ENCODE measurements at places on chromosomes 3 and 15.

DNA sequence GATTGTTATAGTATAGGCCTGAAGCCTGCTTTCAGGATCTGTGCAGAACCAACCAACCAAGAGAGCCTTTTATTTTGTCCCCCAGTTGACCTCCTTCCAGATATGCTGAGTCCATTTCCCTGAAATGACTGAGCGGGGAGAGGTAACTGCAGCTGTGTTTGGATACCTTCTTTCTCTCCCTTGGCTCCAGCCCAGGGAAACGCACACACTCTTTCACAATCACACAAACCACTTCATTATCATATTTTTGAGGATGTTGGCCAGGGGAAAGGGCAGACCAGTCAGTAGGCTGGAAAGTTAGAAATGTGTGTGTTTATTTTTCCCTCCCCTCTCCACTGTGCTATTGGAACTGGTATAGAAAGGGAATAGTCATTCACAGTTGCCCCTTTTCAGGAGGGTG is 417.7 kb upstream of the TBL1XR1 start:
- no peak overlapping the region for H3K4me3 ChIP-seq
- no peaks in the 10 kb centered on the region for H3K27me3 ChIP-seq
- no peak overlapping the region for H3K27ac ChIP-seq
- no peaks in the 10 kb centered on the region for H3K36me3 ChIP-seq

GRCh38 chr3:20916951-20917606 is 731.1 kb upstream of the SGO1 start:
- no peak overlapping the region for H3K4me3 ChIP-seq
- H3K27ac ChIP-seq, result no peak overlapping the region
- H3K4me1 ChIP-seq, result 0 out of 2 replicates have a peak, but pooled peaks cover 4% of the 10 kb centered on the region
- H3K27me3 ChIP-seq, result no peaks in the 10 kb centered on the region
- no peak for DNase-seq

GRCh38 chr3:160400702-160401150 is 1.3 kb downstream of the SMC4 start:
- no peaks in the 10 kb centered on the region for H3K4me1 ChIP-seq
- H3K4me3 ChIP-seq, result peak overlapping the region; percentile 99
- H3K36me3 ChIP-seq, result peaks cover 4% of the 10 kb centered on the region
- DNase-seq, result peak; percentile 55

DNA sequence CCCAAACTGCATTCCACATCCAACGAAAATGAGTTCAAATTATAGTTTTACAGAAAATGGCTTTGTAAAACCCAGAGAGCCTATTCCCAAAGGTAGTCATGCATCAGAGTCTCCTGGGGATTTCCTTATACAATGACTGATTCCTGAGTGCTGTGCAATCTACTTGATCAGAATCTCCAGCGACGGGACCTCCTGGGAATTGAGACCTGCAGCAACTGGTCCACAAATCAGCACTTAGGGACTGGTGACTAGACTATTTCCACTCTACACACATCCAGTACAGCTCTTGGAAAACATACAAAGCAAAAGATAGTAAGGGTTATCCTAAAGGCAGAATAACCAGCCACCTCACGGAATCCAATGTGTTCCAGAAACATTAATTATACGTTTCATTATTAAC is 871.0 kb upstream of the CFAP20DC start:
- no peak for DNase-seq
- H3K4me3 ChIP-seq, result no peak overlapping the region
- H3K27ac ChIP-seq, result no peak overlapping the region
- H3K4me1 ChIP-seq, result no peaks in the 10 kb centered on the region
- no peaks in the 10 kb centered on the region for H3K27me3 ChIP-seq

DNA sequence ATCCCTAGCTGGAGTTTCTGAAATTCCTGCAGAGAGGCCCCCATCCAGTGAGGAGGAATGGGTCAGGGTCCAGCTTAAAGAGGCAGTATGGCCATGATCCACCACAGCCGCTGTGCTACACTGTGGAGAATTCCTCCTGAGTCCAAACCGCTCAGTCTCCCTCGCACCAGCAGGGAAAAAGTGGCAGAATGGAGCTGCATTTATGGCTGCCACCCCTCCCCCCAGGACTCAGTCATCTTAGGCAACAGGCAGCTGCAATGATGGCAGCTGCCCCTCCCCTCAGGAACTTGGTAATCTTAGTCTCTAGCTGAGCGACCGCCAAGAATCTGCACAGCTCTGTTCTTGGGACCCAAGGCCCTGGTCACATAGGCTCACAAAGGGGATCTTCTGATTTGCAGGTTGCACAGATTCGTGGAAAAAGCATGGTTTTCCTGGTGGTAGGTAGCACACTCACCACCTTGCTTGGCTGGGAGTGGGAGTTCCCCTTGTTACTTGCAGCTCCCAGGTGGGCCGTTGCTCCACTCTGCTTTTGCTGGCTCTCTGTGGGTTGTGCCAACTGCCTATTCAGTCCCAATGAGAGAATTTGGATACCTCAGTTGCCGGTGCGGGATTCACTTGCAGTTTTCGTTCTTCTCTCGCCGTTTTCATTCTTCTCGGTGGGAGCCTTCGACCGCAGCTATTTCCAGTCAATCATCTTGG is 204.1 kb downstream of the STXBP5L start:
- no peak overlapping the region for H3K27ac ChIP-seq
- DNase-seq, result peak; percentile 25
- no peaks in the 10 kb centered on the region for H3K27me3 ChIP-seq
- no peaks in the 10 kb centered on the region for H3K36me3 ChIP-seq
- no peaks in the 10 kb centered on the region for H3K4me1 ChIP-seq
- H3K4me3 ChIP-seq, result no peak overlapping the region

GRCh38 chr15:26443321-26443720 is 329.5 kb downstream of the GABRB3 start:
- no peak overlapping the region for H3K27ac ChIP-seq
- no peaks in the 10 kb centered on the region for H3K36me3 ChIP-seq
- H3K4me3 ChIP-seq, result no peak overlapping the region

GRCh38 chr15:48300038-48300437 is 31.2 kb upstream of the DUT start:
- H3K36me3 ChIP-seq, result no peaks in the 10 kb centered on the region
- no peak for DNase-seq
- H3K27me3 ChIP-seq, result no peaks in the 10 kb centered on the region
- no peak overlapping the region for H3K27ac ChIP-seq

- DNase-seq, result no peak
- no peak overlapping the region for H3K4me3 ChIP-seq
- no peak overlapping the region for H3K27ac ChIP-seq
These were observed 417.6 kb upstream of the CDIN1 start for GRCh38 chr15:36161771-36162212.

GRCh38 chr3:126636436-126636835 is 18.5 kb downstream of the TXNRD3 start:
- DNase-seq, result no peak
- H3K4me1 ChIP-seq, result no peaks in the 10 kb centered on the region
- H3K4me3 ChIP-seq, result no peak overlapping the region
- no peaks in the 10 kb centered on the region for H3K27me3 ChIP-seq
- no peaks in the 10 kb centered on the region for H3K36me3 ChIP-seq
- no peak overlapping the region for H3K27ac ChIP-seq

- DNase-seq, result no peak
- H3K36me3 ChIP-seq, result no peaks in the 10 kb centered on the region
- H3K4me3 ChIP-seq, result no peak overlapping the region
- H3K27ac ChIP-seq, result no peak overlapping the region
- H3K4me1 ChIP-seq, result peaks cover 9% of the 10 kb centered on the region
- no peaks in the 10 kb centered on the region for H3K27me3 ChIP-seq
These were observed 66.4 kb downstream of the XXYLT1 start for GRCh38 chr3:195204360-195205163.

DNA sequence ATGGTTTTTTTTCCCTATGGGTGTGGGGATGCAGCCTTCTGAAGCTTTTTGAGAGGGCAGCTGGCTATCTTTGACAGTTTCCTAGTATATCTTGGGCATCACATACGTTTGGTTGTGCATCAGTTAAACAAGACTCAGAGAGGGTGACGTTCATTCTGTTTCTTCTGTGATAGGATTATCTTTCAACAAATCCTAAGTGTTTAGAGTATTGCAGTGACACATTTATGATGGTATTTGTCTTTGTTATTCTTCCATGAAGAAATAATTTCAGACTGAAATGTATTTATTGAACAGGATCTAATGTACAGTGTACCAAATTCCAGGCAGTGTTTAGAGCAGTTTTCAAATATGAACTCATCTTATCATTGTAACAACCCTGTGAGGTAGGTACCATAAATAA is 114.4 kb downstream of the PLCL2 start:
- peaks cover 74% of the 10 kb centered on the region for H3K27me3 ChIP-seq
- no peak overlapping the region for H3K27ac ChIP-seq
- H3K4me3 ChIP-seq, result no peak overlapping the region
- no peaks in the 10 kb centered on the region for H3K36me3 ChIP-seq

DNA sequence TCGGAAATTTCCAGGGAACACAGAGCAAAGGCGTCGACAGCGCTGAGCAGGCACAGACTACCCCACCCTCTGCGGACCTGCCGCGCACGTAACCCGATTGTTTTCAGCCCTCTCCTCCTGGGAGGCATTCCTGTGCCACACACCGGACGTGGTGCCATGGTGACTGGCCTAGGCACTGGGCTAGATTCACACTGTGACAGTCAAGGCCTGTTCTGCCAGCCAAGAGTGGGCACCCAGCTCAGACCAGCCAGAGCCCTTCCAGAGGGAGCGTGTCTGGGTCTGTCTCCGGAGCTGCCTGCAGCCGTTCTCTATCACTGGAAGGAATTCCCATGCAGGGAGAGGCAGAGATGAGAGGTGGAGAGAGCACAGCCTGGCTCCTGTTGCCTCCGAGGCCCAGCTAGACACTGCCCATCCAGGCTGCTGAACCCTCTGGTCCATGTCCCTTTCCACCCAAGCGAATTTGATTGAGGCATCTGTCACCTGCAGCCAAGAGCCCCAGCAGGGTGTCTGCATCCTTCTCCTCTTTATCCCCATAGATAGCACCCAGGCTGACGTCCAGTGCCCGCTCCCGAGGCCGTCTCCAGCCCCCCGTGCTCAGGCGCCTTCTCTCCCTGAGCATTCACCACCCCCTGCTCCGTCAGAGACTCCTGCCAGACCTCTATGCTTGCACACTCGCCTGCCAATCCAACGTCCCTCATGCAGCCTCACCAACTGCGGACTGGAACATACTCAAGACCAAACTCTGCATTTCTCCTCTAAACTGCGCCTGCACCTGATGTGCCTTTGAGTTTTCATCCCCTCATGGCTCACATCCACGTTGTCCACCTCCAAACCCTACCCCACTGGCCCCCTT is 267.5 kb downstream of the OCA2 start:
- H3K27me3 ChIP-seq, result no peaks in the 10 kb centered on the region
- H3K36me3 ChIP-seq, result no peaks in the 10 kb centered on the region
- no peak overlapping the region for H3K4me3 ChIP-seq
- H3K27ac ChIP-seq, result no peak overlapping the region
- H3K4me1 ChIP-seq, result no peaks in the 10 kb centered on the region

DNA sequence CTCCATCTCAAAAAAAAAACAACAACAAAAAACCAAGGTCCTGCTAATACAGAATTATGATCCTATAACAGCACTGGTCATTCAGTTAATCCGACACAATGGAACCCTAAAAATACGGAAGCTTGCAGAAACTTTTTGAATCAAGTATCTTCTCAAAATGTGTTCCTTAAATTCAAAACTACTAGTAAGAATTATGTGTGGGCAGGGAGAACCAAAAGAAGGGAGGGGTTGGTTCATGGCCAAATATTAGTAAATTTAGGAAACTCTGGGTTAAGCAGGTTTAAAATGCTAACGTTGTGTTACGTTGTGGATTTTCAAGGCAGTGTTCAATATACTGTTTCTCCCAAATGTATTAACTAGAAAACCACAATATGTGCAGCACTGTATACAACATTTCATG is 115.5 kb downstream of the KLHL25 start:
- no peaks in the 10 kb centered on the region for H3K27me3 ChIP-seq
- H3K36me3 ChIP-seq, result no peaks in the 10 kb centered on the region
- no peak overlapping the region for H3K27ac ChIP-seq
- H3K4me3 ChIP-seq, result no peak overlapping the region
- H3K4me1 ChIP-seq, result no peaks in the 10 kb centered on the region
- DNase-seq, result no peak

DNA sequence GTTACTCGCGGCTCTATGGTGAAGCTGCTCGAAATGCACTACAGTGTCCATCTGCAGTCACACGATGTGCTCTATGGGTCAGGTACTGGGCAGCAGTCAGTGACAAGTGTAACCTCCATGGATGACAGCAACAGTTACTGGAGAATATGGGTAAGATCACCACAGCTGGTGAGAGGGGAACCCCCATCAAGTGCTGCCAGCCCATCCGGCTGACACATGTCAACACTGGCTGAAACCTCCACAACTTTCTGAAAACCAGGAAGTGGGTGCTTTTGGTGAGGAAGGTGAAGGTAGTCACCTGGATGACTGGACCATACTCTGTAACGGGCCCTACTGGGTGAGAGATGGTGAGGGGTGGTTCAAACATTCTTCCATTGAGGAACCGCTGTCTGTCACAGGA is 87.4 kb upstream of the C15orf39 start:
- no peaks in the 10 kb centered on the region for H3K36me3 ChIP-seq
- H3K4me1 ChIP-seq, result no peaks in the 10 kb centered on the region
- H3K4me3 ChIP-seq, result no peak overlapping the region
- H3K27ac ChIP-seq, result no peak overlapping the region
- no peaks in the 10 kb centered on the region for H3K27me3 ChIP-seq

DNA sequence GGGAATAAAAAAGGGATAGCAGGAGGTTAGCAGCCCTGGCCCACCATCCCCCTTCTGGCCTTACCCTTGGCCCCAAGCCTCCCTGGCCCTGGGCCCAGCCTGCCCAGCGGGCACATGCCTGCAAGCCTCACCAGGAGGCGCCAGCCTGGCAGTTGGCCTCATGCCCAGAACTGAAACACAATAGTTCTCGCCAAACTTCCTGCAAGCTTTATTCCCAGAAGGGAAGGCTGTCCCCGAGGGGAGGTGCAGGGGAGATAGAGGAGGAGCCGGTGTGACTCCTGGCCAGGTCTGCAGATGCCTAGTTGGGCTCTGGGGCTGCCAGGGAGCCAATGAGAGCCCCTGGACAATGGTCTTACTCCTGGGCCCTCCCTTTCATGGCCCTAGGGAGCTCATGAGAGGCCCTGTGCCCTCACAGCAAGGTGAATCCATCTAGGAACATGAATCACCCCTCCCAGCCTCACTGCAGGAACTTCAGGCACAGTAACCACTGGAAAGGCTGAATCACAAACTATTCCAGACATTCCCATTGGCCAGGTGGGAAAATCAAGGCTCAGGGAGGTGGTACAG is 4.0 kb downstream of the CCDC33 start:
- no peak overlapping the region for H3K4me3 ChIP-seq
- H3K36me3 ChIP-seq, result no peaks in the 10 kb centered on the region
- no peak overlapping the region for H3K27ac ChIP-seq
- no peak for DNase-seq

DNA sequence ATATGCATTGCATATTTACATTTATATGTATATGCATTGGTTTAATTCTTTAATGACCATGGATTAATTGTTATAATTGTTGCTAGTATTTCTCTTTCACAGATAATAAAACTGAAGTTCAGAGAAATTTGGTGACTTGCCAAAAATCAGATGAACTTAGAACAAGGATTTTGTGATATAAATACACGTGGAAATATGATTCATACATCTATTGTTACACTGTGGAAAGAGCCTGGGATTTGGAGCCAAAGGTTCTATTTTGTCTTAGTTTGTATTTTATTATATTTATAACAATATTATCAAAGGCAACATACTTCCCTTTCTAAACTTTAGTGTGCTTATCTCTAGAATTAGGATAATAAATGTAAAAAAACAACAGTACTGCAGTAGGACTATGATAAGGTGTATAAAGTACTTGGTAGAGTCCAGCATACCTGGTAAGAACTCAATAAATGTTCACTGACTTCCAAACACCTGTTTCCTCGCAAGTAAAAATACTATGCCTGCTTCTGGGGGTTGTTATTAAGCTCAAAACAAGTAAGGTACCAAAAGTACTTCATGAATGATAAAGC is 342.9 kb downstream of the THSD4 start:
- H3K36me3 ChIP-seq, result no peaks in the 10 kb centered on the region
- no peaks in the 10 kb centered on the region for H3K27me3 ChIP-seq
- no peak overlapping the region for H3K27ac ChIP-seq
- H3K4me3 ChIP-seq, result no peak overlapping the region
- H3K4me1 ChIP-seq, result peaks cover 2% of the 10 kb centered on the region
- DNase-seq, result no peak
